Ecto neural progenitor cell (in vitro differentiated cells): ENCODE measurements at places on chromosomes 3 and 15.

GRCh38 chr3:18417904-18418572 is 7.1 kb downstream of the SATB1 start:
- no peak for DNase-seq

DNA sequence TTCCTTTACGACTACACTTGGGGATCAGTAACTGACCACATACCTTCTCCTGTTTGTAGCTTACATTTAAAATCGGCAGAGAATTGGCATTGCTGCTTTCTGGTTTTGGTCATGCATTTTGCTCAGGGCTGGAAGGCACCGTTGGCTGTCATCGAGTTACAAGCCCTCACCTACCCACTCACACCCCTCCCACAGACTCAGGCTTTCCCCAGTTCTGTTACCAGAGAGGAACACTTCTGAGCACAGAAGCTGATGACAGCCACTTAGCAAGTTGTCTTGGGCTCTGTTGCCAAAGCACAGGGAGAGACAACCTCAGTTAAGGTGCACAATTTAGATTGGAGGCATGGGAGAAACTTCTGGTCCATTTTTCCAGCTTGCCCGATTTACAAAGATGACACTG is 204.8 kb upstream of the TOPAZ1 start:
- no peak for DNase-seq

DNA sequence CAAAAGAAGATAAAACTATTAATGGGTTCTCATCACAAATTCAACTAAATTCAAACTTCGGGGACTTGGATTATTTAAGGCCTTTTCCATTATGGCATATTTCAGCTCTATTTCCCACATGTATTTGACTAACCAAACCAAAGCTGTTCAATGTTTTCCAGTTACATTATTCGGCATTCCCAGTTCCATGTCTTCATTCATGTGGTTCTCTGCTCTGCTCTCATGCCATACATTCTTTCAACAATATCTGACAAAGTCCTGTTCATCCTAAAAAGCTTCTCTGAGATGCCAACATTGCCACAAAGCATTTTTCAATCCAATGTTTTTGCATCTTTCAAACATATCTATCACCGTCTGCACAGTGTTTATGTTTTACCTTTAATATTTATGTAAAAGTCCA is 141.4 kb downstream of the GREM1 start:
- DNase-seq = no peak

GRCh38 chr15:45133561-45133920 is 3.7 kb downstream of the DUOX1 start:
- DNase-seq = no peak

DNA sequence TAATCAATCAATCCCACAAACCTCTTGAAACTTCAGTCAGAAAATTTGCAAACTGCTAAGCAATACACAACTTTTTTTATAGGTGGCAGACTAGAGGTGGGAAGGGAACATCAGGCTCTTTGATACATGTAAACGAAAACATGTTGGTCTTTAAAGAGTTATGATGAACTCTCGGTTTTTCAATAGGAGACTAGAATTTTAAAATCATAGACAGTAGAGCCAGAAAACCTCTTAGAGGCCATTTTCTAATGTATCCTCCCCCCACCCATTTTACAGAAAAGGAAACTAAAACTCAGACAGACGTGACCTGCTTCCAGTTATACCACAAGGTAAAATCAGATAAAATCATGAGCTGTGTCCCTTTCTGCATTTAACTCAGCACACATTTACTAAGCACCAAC is 179.1 kb upstream of the LPP start:
- no peak for DNase-seq

DNA sequence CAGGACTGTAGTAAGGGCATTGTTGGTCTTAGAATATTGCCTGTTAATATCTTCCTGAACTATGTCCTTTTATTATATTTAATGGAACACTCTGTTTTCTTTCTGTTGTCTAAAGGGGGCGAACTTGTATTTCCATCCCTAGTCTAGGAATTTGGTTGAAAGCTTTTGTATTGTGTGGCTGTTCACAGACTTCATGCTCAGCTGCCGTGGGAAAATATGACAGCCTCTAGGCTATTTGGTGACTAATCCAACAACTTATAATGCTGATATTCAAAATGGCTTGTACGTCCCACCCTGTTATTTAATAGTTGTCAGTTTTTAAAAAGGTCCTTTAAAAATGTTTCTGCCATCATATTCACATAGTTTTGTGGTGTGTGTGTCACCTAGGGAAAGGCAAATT is 202.6 kb downstream of the KLHL25 start:
- no peak for DNase-seq

DNA sequence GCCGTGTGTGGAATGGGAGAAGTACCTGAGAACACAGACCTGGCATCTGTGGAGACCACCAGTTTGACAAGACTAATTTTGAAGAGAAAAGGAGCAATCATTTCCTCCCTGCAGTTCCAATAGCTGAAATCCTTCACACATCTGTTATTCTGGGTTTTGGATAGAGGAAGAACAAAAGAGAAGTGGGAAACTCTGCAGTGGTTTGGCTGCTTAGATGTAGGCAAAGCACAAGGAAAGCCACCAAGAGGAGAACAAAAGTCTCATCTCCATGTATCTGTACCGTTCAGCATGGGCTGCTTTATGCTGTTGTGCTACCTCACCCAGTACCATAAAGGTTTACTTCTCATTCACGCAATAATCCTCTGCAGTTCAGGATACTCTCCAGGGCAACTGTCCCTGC is 153.1 kb upstream of the COL8A1 start:
- DNase-seq = no peak

DNA sequence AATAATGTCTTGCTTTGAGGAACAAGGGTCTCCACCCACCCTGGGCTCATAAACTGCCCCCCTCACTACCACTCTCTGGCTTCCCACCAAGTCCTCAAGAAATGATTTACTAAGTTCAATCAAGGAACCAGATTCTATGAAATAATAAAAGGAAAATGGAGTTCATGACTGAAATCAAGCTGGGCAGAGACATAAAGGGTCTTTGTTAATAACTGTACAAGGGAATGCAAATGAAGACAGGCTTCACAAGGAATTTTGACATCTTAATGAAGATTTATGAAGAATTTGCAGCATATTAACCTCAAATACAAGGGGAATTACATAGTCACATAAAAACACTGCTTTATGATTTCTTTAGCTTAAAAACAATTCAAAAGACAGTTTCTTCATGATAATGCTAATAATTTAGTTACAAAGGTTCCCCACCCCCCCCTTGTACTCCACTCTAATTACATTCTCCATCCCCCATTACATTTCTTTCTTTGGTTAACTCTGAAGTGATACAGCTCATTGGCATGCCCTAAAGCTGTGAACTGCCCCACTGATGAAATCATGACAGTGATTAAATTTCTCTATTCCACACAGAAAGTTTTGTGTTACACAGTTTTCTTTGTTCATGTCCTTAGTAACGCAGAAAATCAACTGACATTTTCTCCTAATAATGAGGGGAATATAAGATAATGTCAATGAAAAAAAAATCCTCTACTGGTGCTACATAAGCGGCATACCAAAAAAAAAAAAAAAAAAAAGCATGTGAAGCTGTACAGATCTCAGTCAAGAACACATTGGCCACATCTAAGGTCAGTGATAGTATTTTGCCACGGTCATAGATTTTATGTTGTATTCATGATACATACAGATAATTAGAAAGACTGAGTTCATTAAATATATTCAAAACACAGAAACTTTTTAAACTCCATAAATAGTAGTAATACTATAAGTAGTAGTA is 54.4 kb downstream of the WWTR1 start:
- DNase-seq = no peak

DNA sequence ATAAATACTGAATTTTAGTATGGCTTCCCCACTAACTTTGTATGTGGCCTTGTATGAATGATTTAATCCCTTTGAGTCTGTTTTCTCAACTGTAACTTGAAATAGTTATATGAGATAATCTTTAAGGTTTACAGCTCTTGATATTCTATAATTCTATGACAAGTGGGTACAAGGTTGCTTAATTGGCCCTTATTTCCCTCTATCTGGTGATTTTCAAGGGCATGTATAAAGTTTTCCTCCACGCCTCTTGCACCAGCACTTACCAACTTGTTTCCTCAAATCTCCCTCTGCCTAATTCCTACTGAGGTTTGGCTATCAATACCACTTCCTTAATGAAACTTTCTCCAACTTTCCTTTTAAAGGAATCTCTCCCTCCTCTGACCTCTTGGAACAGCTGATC is 112.9 kb downstream of the ISL2 start:
- no peak for DNase-seq

GRCh38 chr3:158936530-158937113 is 134.8 kb downstream of the MFSD1 start:
- DNase-seq = peak; percentile 50

DNA sequence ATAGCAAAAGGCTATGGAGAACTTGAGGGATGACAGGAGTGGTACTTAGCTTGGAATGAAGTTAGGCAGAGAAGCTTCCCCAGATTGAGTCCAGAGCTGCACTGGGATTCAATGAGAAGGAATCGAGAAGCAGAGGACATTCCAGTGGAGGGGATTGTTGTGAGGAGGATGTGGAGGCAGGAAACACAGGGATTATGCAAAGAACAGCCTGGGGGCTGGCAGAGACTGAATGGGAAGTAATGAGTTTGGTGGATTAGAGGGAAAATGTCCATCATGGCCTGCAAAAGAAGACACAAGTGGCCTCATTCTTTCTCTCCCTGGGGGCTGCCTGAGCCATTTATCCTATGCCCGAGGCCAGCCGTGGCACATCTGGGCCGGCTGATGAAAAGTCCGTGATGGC is 20.5 kb upstream of the SCN10A start:
- DNase-seq = no peak

GRCh38 chr3:61608711-61609110 is 47.3 kb downstream of the PTPRG start:
- DNase-seq = peak; percentile 47

GRCh38 chr3:169563775-169564059 is 99.8 kb downstream of the MECOM start:
- DNase-seq = no peak

- DNase-seq = no peak
Observed at GRCh38 chr15:64247535-64247905, 84.7 kb upstream of the PPIB start.

- DNase-seq = no peak
Observed at GRCh38 chr3:195717416-195717815, 3.4 kb upstream of the MUC20 start.

- DNase-seq = no peak
Observed at GRCh38 chr3:79255702-79256101, 512.1 kb downstream of the ROBO1 start.

GRCh38 chr3:190617185-190617584 is 103.3 kb downstream of the IL1RAP start:
- DNase-seq = no peak

DNA sequence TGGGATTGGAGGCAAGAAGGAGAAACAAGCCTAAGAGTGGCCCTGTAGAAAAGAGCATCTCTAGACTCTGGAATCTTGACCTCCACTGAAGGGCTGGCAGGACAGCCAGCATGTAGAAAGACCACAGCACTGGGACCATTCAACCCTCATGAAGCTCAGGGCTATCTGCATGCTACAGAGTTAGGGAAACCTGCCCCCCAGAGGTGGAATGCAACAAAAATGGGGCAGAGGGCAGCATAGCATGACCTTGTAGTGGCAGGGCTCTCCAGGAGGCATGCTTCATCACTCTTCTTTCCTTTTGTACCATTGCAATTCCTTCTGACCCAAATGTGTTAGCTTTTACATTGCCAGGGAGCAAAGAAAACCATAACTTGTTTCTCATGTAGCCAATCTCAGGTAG is 445.4 kb downstream of the EPHB1 start:
- DNase-seq = no peak

DNA sequence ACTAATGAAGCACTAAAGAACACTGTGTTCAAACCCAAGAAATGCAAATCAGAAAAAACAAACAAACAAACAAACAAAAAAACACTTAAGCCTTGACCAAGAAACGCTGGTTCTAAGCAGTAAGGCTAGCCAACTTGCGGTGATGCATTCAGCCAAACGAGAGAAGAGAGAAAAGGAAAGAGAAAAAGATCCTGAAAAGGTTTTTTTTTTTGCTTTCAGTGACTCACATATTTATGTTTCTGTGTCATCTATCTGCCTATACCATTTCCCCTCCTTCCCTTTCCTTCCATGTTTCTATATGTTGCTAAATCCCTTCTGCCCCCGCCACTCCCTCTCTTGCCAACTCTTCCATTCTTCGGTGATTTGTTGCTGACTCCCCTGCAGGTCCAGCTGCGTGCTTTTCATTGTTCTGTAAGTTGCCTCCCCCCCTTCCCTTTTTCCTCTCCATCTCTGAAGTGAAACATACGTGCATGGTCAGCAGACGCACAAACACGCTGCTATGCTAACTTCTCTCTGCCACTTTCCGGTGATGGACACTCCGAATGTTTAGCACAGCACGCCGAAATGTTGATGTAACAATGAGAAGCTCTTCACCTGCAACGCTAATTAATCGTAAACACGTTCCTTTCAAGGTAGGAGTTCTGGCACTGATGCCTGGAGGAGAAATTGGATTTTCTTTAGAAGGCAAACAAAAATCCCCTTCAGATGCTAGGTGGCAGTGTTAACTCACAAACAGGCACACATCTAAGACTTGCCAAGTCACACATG is 154.4 kb downstream of the TUSC7 start:
- peak; percentile 57 for DNase-seq

- no peak for DNase-seq
Observed at GRCh38 chr3:132456136-132456535, 38.8 kb downstream of the DNAJC13 start.

GRCh38 chr3:64417816-64418215 is 192.6 kb upstream of the PRICKLE2 start:
- DNase-seq = peak; percentile 69

GRCh38 chr3:73538486-73538885 is 86.3 kb downstream of the PDZRN3 start:
- no peak for DNase-seq

GRCh38 chr3:50625231-50626182 is 8.6 kb downstream of the MAPKAPK3 start:
- DNase-seq = peak; percentile 76

GRCh38 chr3:20256144-20256543 is 70.1 kb upstream of the SGO1 start:
- no peak for DNase-seq

DNA sequence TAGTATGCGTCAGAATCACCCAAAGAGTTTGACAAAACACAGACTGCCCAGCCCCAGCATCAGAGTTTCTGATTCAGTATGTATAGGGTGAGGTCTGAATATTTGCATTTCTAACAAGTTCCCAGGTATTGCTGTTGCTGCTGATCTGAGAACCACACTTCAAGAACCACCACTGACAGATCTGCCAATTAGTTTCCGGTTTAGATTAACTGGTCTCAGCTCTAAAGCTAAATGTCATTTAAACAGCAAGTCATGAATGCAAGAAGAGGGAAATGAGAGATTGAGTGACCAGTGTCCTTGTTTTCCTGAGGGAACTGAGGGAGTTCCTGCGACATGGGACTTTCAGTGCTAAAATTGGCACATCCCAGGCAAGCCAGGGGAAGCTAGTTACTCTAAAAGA is 305.0 kb downstream of the ZNF385D start:
- no peak for DNase-seq

- DNase-seq = no peak
Observed at GRCh38 chr3:11288021-11288491, 15.9 kb downstream of the ATG7 start.

DNA sequence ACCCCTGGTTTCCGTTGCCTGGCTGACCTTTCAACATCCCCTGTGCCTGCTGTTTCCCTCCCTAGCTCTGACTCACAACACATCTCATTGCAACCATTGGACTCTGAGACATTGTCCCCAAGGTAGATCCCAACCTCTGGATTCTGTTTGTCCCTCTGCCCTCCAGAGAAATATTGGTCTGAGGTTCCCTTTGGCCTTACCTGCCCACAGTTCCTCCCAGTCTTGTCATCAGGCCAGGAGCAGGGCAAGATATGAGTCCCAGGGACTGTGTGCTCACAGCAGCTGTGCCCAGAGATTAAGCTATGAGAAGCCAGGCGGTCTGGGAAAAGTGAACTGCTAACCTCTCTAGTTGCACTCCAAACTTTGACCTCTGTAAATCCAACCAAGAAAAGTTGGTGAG is 168.2 kb upstream of the NR2F2 start:
- no peak for DNase-seq
